ENCODE measurements at places on chromosomes 3 and 15.
A peak's percentile ranks its signal among the peaks of the same experiment; 100 is the strongest.

DNA sequence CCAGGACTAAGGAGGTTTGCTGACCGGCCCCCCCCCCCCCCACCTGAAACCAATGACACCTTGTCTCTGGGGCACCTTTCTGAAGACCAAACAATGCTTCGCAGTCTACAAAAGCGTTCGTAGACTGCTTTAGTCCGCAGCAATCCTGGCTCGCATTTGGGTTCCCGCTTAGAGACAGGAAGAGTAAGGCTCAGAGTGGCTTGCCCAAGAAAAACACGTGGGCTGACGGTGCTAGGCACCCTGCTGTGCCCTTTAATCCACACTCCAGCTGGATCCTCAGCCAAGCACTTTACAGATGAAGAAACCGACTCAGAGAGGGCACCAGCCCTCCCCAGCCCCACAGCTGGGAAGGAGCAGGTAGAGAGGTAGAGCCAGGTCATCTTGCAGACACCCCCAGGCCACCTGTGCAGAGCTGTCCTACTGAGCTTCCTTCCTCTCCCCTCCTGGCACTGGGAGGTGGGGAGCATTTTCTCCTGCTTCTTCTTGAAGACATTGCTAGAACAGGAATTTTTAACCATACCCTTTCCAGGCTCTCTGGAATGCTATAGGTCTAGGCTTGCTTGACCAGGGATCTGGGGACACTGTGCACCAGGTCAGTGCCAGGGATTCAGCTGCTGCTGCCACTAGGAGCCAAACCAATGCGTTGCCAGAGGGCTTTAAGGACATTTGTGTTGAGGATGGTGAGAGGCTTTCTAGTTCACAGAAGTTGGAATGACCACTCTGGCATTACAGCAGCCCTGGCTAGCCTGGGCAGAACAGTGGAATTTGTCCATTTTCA is 1.0 kb upstream of the KLF15 start:
- peak overlapping the region; percentile 97 for H3K4me3 ChIP-seq
- peaks cover 15% of the 10 kb centered on the region for H3K36me3 ChIP-seq
- peaks cover 28% of the 10 kb centered on the region for H3K4me1 ChIP-seq
- no peaks in the 10 kb centered on the region for H3K27me3 ChIP-seq
- no peak for DNase-seq

- H3K27ac ChIP-seq, result no peak overlapping the region
- no peak for DNase-seq
- H3K4me3 ChIP-seq, result no peak overlapping the region
- no peaks in the 10 kb centered on the region for H3K36me3 ChIP-seq
- H3K4me1 ChIP-seq, result no peaks in the 10 kb centered on the region
- no peaks in the 10 kb centered on the region for H3K27me3 ChIP-seq
These were observed 32.5 kb downstream of the SLMAP start for GRCh38 chr3:57788624-57789018.

- no peak overlapping the region for H3K27ac ChIP-seq
- H3K27me3 ChIP-seq, result no peaks in the 10 kb centered on the region
- H3K4me3 ChIP-seq, result peak overlapping the region; percentile 39
- H3K4me1 ChIP-seq, result peaks cover 10% of the 10 kb centered on the region
- DNase-seq, result no peak
- no peaks in the 10 kb centered on the region for H3K36me3 ChIP-seq
These were observed 241.6 kb upstream of the AZI2 start for GRCh38 chr3:28590216-28590615.

GRCh38 chr3:133468251-133468721 is 68.4 kb downstream of the BFSP2 start:
- H3K36me3 ChIP-seq, result no peaks in the 10 kb centered on the region
- no peak overlapping the region for H3K4me3 ChIP-seq
- H3K4me1 ChIP-seq, result peaks cover 2% of the 10 kb centered on the region
- no peak overlapping the region for H3K27ac ChIP-seq

GRCh38 chr3:51276046-51276445 is 109.0 kb upstream of the MANF start:
- no peaks in the 10 kb centered on the region for H3K4me1 ChIP-seq
- no peaks in the 10 kb centered on the region for H3K36me3 ChIP-seq
- H3K4me3 ChIP-seq, result no peak overlapping the region
- no peak for DNase-seq
- no peaks in the 10 kb centered on the region for H3K27me3 ChIP-seq
- no peak overlapping the region for H3K27ac ChIP-seq

DNA sequence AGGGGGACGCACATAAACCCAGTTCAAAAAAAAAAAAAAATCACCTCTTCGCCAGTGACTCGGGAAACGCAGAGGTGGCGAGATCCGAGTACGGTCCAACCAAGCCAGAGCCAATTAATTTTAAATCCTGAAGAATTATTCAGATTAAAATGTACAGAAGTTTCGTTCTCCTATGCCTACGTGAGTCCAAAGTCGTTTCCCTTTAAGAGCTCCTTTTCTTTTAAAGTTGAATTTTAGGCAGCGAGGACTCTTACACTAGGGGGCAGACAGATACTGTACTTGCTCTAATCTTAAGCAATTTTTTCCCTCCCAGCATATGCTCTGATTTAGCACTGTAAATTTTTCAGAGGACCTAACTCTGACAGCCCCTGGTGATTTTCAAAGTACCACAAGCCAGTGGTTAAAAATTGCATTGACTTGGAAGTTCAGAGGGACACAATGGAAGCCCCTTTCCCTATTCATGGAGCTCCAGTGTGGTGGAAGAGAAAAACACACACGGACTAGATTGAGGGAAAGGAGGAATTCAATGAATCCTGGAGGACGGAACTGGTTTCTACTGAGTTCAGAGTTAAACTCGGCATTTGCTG is 3.3 kb upstream of the NR2F2 start:
- no peaks in the 10 kb centered on the region for H3K27me3 ChIP-seq
- H3K4me3 ChIP-seq, result peak overlapping the region; percentile 50
- peak overlapping the region; percentile 85 for H3K27ac ChIP-seq
- no peaks in the 10 kb centered on the region for H3K4me1 ChIP-seq
- H3K36me3 ChIP-seq, result no peaks in the 10 kb centered on the region

DNA sequence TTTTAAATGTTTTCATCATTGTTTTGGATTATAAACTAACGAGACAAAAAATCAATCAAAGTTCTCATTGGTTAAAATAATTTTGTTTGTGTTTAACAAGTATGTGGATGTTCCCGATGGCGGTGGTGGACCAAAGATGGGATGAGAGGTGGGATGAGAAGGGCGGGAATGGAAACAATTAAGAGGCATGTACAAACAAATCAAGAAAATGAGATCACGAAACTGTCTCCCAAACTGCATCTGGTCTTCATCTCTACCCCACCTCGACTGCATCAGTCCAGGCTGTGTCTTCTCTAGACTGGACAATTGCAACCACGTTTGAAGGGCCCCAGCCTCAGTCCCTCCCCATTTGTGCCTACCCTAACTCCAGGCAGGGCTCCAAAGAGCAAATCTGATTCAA is 56.1 kb downstream of the SLC12A8 start:
- H3K27me3 ChIP-seq, result no peaks in the 10 kb centered on the region
- no peak overlapping the region for H3K4me3 ChIP-seq
- no peaks in the 10 kb centered on the region for H3K4me1 ChIP-seq
- H3K36me3 ChIP-seq, result no peaks in the 10 kb centered on the region

DNA sequence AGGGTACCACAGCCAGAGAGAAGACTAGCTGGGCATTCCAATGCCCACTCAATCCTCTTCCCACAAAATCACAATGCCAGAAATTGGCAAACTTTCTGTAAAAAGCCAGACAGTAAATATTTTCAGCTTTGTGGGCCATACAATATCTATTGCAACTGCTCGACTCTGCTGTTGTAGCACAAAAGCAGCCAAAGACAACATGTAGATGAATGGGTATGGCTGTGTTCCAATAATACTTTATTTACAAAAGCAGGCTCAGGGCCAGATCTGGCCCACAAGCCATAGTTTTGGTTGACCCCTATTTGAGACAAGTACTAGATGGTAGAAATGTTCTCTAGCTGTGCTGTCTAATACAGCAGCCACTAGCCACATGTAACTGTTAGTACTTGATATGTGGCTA is 330.9 kb downstream of the ERC2 start:
- no peak for DNase-seq
- H3K4me3 ChIP-seq, result no peak overlapping the region

All from ascending aorta (tissue), 2 donors.